ENCODE measurements at places on chromosomes 3 and 15.

GRCh38 chr3:169435193-169435592 lies 228.3 kb downstream of the MECOM start:
- DNase-seq, result no peak

- no peak for DNase-seq
These were observed 15.8 kb downstream of the APBA2 start for GRCh38 chr15:28901587-28901980.

- DNase-seq, result peak; percentile 29
These were observed 40.2 kb upstream of the PYGO1 start for GRCh38 chr15:55628369-55628730.

GRCh38 chr3:195893516-195893915 lies 14.8 kb downstream of the TNK2 start:
- no peak for DNase-seq

Data from inflammatory macrophage treated with lipopolysaccharide for 4 hours (primary cell).